Stimulated activated CD4-positive, alpha-beta T cell treated with anti-CD3 and anti-CD28 coated beads, Interleukin-1b, Interleukin-23, amount 100 ng/mL, for 1 hour (primary cell): ENCODE measurements at places on chromosomes 2 and 18.

GRCh38 chr2:157468931-157469708 lies 25.2 kb upstream of the CYTIP start:
- DNase-seq = no peak

- no peak for DNase-seq
Measured at GRCh38 chr2:233728723-233729301, at the start of gene UGT1A3. TSS of gene UGT1A3 (plus strand) at chr2:233729042. CDS start at chr2:233729127, 85 bp downstream.

DNA sequence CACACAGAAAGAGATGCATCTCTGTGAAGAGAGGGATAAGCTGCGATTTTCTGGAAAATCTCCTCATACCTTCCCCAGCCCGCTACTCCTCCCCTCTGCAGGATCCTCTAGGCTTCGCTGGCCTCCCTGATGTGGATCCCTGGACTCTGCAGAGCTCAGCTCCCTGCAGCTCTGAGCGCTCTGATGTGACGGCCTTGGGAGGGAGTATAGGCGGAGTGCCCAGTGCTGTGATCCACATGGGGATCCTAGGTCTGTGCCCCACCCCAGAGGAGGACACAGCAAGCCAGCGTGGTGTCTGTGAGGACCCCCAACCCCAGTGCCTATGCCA lies 111.0 kb downstream of the GYPC start:
- DNase-seq = no peak

- no peak for DNase-seq
Measured at GRCh38 chr2:69113627-69114026, 100.6 kb downstream of the ANTXR1 start.

DNA sequence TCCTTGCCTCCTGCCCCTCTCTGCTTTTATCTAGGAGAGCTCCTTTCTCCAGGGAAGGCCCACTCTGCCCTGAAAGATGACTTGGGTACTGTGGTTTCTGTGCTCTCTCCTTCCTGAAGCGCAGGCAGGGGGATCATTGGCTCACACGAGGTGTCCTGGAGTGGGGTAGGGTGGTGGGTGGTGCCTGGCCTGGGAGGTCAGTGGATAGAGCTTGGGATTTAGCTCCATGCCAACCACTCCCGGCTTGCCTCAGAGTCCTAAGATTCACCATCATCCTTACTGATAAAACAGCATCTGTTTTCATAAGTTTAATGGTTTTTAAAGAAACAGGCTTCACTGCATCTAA lies 63.1 kb downstream of the CIB4 start:
- DNase-seq = no peak

DNA sequence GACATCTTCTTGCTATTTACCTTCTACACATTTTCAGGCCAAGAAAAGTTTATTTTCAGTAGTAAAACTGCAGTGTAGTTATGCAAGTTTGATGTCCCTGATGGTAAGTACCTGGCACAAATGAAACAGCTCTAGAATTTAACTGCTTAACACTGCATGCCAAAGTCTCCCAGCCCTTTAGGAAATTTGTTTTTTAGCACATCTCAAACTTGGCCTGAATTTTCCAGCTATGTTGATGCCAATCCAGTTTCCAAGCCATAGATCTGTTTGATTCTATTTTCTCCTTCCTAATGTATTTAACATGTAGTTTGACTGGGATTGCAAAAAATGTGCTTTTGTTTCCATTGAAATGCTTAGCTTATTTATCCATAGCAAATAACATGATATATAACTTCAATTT lies 29.3 kb upstream of the ZNF385B start:
- DNase-seq = no peak

DNA sequence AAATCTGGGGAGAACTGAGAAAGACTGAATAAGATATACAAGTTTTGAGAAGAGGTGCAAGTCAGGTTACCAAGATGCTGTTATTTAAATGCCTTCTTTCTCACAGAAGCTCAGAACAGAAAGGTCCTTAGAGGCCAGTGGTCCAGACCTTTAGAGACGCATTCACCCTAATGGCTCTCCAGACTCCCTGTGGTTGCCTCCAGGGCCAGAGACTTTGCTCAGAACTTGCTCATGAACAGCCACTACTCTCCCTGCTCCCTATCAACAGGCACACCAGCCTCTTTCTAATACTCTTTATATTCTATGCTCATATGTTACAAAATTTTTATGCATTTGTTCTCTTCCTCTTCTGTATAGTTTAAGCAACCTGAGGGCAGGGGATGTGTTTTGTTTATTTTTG lies 349.0 kb upstream of the TNP1 start:
- DNase-seq = no peak

GRCh38 chr2:74429487-74430451 lies 8.2 kb downstream of the WDR54 start:
- DNase-seq = no peak

DNA sequence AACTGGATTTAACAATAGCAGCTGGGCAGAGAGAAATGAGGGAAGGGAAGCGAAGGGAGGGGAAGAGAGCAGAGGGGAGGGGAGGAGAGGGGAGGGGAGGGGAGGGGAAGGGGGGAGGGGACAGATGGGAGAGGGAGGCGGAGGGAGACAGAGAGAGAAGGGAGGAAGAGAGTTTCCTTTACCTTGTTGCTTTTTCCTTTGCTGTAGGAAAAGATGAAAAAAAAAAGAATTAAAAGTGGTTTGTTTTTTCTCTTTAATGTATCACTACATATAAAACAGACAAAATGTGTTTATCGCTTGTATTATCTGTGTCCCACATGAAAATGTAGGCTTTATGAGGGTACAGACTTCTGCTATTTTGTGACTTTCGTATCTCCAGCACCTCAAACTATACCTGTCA lies 190.4 kb upstream of the KYNU start:
- DNase-seq = no peak

DNA sequence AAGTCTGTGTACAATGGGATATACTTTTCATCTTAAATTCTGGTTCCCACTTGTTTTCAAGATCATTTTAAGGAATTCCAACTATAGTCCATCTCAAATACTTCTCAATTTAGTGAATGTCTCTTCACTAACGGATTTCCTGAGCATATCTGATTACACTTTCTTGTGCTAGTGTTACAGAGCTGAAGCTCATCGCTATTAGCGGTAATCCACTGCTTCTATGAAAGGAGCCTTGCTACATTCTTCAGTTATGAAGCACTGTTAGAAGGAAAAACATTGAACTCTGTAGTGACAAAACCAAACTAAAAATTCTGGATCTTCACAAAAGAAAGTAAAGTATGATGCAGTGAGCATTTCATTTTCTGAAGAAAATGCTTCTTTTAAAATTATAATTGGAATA lies 72.0 kb downstream of the AGPS start:
- no peak for DNase-seq

- DNase-seq = no peak
Measured at GRCh38 chr2:20516646-20517341, 69.9 kb downstream of the RHOB start.

- DNase-seq = no peak
Measured at GRCh38 chr2:200257570-200257969, 48.9 kb upstream of the SPATS2L start.

DNA sequence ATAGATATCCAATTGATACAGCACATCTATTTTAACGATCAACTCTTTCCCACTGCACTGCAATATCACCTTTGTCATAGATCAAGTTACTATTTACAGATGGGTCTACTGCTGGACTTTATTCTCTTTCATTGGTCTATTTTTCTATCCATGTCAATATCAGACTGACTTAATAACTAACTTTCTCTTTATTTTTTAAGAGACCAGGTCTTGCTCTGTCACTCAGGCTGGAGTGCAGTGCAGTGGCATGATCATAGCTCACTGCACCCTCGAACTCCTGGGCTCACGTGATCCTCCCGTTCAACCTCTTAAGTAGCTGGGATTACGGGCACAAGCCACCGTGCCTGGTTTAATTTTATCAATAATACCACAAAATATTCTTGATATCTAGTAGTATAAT lies 71.2 kb downstream of the TLK1 start:
- DNase-seq = no peak

GRCh38 chr2:109176928-109177327 lies 47.9 kb downstream of the SH3RF3 start:
- DNase-seq = no peak

DNA sequence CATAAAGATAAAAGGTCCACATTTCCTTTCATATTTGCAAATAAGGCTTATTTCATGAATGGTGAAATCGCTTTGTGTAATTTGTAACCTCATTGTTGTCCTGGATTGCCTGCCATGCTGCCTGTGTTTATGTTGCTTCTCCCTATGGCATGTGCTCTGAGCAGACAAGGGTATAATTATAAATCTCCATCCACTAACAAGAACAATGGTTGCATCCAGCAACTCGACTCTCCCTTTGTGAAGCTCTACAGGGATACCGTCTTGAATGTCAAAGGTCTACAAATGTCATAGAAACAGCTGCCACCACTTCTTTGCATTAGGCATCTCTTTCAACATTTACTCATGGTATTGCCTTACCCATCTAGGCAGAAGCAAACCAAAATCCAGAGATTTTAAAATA lies 209.6 kb downstream of the SLC8A1 start:
- DNase-seq = no peak
